ENCODE measurements at places on chromosomes 16 and 17.

GRCh38 chr16:84950906-84951305 is 60.4 kb downstream of the ZDHHC7 start:
- DNase-seq, result no peak

DNA sequence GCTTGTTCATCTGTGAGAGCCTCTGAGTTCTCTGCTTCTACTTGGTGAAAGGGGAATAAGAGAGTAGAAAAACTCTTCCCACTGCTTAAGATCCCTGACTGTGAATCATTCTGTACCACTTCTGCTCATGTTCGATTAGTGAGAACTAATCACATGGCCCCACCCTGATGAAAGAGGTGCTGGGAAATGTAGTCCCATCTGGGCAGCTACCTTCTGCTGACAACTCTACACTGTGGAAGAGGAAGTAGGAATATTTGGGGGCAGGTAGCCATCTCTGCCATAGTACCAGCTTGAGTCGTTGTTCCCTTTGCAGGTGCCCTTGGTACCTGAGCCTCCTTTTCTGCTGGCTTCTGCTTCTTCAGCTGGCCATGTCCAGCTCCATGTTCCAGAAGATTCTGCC is 29.9 kb downstream of the NKD1 start:
- no peak for DNase-seq

DNA sequence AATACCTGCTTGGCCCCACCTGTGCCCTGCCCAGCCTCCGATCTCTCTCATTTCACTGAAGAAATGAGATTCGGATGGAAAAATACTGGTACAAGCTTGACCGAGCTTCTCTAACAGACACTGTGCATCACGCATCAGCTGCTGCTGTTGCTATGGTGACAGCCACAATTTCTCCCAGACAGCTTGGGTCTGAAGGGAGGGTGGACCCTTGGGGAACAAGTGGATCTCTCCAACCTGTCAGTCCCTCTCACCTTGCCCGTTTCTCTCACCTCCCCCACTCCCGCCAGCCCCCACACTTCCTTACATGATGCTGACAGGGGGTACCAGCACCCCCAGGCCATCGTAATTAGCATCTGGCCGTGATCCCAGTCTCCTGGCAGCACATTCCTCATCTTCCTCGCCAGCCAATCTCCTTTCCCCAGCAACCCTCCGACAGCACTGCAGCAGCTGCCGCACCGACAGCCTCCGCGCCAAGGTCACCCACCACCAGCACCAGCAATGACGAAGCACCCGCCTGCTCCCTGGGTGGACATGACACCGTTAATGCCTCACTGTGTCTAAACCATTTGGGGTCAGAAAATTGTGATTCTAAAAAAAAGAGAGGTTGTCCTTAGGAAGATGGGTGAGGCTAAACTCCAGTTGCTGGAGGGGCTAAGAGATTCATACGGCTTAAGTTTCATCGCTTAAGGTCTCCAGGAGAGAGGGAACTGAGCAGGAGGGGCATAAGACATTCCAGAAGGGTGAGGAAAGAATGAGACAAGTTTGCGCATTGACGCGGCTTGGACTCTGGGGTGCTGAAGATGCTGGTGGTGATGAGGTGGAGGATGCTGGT is 58.6 kb upstream of the TNRC6A start:
- DNase-seq, result no peak

DNA sequence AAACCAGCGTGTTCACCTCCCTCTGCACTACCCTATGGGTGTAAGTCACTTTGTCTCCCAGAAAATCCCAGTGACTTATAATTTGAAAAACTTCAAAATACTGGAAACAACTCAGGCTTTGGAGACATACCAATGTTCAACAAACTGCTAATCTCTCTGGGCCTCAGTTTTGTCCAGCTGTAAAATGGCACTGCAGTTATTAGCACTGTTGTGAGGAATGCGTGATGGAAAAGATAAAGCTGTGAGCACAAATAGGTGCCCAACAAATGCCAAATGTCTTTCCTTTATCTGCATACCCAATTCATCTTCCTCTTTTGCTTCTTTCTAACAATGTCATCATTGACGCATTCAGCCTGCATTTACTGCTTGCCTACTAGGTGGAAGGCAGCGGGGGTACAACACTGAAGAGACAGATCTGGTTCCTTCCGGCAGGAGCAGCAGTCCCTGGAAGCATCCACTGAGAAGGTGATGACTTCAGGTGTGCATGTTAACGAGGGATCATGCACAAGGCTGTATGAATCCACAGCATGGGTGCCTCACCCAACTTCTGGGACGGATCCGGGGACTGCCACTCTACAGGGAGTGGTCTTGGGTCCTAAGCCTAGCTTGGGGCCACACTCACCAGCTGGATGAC is 63.4 kb downstream of the CYTH1 start:
- DNase-seq, result no peak

DNA sequence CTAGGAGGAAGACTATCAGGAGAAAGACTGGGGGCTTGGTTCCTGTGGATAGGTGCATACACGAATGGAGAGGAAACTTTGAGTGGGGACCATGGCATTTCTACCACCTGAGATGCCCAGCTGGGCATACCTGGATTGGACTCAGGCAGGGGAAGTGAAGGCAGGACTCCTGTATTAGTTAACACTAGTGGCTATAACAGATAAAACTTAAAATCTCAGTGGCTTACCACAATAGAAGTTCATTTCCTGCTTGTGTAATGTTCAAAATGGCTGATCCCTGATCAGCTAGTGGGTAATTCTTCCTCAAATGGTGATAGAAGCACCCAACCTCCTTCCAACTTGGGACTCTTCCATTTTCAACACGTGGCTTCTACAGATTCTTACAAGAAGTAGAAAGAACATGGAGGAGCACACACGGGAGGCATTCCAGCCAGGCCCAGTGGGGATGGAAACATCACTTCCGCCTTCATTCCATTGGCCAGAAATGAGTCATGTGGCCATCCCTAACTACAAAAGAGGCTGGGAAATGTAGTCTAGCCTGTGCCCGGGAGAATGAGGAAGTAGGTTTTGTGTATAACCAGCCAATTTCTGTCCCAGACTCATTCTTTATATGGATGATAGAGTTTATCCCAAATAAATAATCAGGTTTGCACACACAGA is 112.1 kb downstream of the UTP18 start:
- DNase-seq, result no peak

DNA sequence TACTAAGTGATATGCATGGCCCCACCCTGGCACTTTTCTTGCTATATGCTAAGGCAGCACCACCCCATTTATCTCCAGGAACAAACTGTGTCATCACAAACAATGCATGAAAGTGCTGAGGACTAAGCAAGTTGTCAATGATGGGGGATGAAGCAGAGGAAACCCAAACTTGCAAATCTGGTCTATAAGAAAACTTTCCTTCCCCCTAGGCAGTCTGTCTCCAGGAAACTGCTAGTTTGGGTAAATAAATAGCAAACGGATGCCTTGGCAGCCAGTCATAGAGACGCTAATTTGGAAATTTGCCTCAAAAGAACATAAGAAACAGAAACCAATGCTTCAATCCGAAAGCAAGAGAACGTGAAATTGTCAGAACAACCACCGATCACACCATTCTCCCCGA is 5.6 kb upstream of the HSBP1 start:
- DNase-seq, result no peak

DNA sequence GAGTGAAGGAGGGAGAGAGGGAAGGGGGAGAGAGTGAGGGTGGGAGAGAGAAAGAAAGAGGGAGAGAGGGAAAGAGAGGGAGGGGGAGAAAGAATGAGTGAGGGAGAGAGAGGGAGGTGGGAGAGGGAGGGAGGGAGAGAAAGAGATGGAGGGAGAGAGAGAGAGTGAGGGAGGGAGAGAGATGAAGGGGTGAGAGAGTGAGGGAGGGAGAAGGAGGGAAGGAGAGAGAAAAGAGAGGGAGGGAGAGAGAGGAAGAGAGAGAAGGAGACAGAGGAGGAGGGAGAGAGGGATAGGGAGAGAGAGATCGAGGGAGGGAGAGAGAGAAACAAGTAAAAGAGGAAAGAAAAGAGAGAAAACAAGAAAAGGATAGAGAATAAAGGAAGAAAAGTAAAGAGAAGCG is 225.7 kb downstream of the SHISA9 start:
- no peak for DNase-seq

GRCh38 chr17:7951143-7951792 is 19.3 kb downstream of the CNTROB start:
- DNase-seq, result no peak

GRCh38 chr16:69326172-69326873 is 4.1 kb downstream of the PDF start:
- DNase-seq, result no peak

DNA sequence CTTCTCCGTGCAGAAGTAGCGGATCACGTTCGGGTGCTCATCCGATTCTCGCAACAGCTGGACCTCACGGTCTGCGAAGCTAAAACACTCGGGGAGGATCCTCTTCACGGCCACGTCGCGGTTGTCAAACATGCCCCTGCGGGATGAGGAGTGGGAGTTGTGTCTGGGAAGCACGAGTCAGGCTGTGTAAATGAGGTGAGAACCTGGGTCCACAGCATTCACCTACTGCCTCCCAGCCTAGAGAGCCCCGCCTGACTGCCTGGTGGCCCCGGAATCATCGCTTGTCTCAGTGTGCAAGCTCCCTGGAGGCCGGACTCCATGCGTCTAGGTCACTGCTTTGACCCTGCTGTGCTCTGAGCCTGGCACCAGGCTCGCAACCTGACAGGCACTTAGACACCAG is 33.9 kb upstream of the ICAM2 start:
- DNase-seq, result no peak

GRCh38 chr17:21149621-21150020 is 22.9 kb downstream of the DHRS7B start:
- DNase-seq, result no peak

GRCh38 chr16:82300374-82300951 is 130.4 kb upstream of the MPHOSPH6 start:
- DNase-seq, result no peak

- DNase-seq, result no peak
Measured at GRCh38 chr16:30691907-30692306, 7.1 kb upstream of the SRCAP start.

DNA sequence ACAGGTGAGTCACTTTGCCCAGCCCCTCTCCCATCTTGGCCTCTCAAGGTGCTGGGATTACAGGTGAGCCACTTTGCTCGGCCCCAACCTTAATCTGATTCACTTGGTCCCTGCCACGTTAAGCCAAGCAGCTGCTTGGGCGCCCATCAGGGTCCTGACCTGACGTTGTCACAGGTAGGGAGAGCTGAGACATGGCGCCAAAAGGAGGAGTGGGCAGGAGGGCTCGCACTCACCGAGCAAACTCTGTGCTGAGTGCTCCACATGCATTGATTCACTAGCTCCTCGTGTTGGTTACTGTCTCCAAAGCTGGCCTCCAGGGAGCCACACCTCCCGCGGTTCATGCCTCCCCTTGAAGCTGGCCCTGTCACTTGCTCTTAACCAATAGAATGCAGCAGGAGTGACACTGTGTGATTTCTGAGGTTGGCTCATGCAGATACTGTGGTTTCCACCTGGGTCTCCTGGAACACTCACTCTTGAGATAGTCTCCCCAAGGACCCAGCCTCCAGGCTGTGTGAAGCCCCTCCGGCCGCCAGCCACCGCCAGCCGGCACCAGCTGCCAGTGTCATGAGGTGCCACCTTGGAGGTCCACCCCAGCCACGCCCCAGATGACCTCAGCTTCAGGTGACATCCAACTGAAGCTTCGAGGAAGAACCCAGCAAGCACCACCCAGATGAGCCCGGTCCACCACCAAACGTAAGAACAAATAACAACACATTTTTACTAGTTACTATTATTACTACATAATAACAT is 223.0 kb downstream of the GSG1L start:
- DNase-seq, result no peak

DNA sequence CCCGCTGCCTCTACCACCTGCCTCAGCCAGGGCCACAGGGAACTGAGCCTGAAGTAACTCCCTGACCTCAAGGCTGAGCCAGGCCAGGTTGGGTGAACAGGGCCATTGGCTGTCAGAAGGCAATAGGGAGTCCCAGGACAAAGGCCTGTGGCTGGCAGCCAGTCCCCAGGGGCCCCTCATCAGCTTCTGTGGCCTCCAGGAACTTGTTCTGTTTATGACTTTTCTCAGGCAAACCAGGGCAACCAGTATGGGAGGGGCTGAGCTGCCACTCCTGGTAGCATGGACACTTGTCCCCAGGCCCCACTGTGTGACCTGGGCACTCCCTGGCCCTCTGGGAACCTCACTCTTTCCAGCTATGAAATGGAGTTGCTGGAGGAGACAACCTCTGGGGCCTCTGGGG is 40.1 kb downstream of the CPNE2 start:
- no peak for DNase-seq

GRCh38 chr16:49545741-49546448 is 172.3 kb downstream of the C16orf78 start:
- DNase-seq, result no peak

GRCh38 chr16:79776243-79776847 is 175.8 kb upstream of the MAF start:
- DNase-seq, result no peak

- DNase-seq, result no peak
Measured at GRCh38 chr16:67649494-67649931, 4.6 kb downstream of the CARMIL2 start.

- no peak for DNase-seq
Measured at GRCh38 chr17:66025551-66025950, 166.4 kb downstream of the CEP112 start.

GRCh38 chr16:78490431-78490830 is 391.0 kb downstream of the WWOX start:
- no peak for DNase-seq

DNA sequence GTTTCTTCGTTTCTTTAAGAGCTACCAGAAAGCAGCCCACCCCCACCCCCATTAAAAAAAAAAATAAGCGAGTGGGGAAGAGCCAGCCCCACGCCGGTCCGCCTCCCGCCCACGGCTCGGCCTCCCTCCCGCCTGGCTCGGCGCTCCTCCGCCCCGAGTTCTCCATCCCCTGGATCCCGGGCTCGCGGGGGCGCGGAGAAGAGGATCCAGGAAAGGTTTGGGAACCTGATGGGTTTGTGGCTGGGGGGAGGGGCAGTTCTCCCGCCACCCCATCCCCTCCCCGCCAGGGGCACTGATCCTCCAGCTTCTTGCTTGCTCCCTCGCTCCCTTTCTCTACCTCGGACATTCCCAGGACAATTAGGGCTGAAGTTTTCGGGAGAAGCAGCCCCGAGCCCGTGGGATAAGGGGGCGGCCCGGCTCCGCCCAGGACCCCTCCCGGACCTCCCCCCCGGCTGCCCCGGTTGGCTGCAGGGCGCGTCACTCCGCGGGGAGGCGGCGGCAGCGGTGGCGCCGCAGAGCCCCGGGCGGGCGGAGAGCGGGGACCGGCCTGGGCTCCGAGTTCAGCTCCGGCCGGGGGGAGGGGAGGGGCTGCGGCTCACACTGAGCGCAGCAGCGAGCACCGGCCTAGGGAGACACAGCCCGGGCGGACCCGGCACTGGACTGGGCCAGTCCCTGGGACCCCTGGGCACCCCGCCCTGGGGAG is 1.0 kb upstream of the SALL1 start:
- no peak for DNase-seq

DNA sequence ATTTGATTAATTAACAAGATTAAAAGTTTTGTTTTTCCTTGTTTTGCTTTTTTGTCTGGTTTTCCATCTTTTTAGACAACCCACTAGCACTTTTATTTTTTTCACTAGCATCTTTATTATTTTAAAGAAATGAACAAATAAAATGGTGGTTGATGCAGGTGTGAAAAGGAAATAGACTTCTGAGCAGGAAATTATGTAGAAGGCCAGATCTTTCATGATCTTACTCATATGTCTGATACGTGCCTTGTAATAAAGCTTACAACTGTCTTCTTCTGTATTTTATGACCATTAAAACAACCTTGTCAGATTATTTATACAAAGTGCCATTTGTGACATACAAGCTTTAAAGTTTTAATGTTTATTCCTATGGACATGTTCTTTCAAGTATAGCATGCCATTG is 6.3 kb downstream of the SLFN12L start:
- DNase-seq, result no peak

GRCh38 chr16:17938546-17938945 is 398.0 kb downstream of the NPIPA8 start:
- DNase-seq, result no peak

GRCh38 chr16:3578121-3578520 is 918 bp upstream of the NLRC3 start:
- no peak for DNase-seq
